ENCODE measurements at places on chromosomes 12 and 14. TPM values are rescaled to one million over a fixed set of nuclear protein-coding genes. Genes with fewer than 3 reads are reported as not detected.
A peak's percentile ranks its signal among the peaks of the same experiment; 100 is the strongest.

The RFX4 gene
- polyA plus RNA-seq: not detected

The PTPRB gene
- 13.5 TPM for polyA plus RNA-seq

DNA sequence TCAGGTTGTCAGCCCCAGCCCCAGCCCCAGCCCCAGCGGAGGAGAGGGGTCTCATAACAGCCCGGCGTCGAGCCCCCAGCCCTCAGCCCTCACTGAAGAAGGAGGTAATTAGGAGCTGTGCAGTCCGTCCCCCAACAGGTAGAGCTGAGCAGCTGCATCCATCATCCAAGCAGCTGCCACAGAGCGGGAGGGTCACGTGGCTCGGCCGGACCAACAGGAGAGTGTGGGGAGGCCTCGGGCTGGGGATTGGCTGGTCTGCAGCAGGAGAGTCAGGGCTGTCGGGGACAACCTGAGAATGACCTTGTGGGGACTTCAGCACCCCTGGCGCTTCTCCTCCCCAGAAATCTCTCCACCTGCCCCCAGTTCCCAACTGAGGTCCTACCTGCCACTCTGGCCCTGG, 29.6 kb downstream of the SMUG1 start:
- peak; percentile 89 for DNase-seq
- H3K27me3 ChIP-seq: no peaks in the 10 kb centered on the region
- no peak overlapping the region for H3K4me3 ChIP-seq
- peaks cover 8% of the 10 kb centered on the region for H3K4me1 ChIP-seq
- no peaks in the 10 kb centered on the region for H3K36me3 ChIP-seq

GRCh38 chr12:47184813-47185212, 105.1 kb upstream of the AMIGO2 start:
- no peak for DNase-seq
- no peaks in the 10 kb centered on the region for H3K4me1 ChIP-seq
- H3K27me3 ChIP-seq: no peaks in the 10 kb centered on the region
- no peaks in the 10 kb centered on the region for H3K36me3 ChIP-seq
- H3K4me3 ChIP-seq: no peak overlapping the region

GRCh38 chr12:65313719-65314317, 35.3 kb downstream of the MSRB3 start:
- H3K27ac ChIP-seq: no peak overlapping the region
- H3K4me1 ChIP-seq: no peaks in the 10 kb centered on the region
- H3K36me3 ChIP-seq: no peaks in the 10 kb centered on the region
- no peak overlapping the region for H3K4me3 ChIP-seq
- no peak for DNase-seq

DNA sequence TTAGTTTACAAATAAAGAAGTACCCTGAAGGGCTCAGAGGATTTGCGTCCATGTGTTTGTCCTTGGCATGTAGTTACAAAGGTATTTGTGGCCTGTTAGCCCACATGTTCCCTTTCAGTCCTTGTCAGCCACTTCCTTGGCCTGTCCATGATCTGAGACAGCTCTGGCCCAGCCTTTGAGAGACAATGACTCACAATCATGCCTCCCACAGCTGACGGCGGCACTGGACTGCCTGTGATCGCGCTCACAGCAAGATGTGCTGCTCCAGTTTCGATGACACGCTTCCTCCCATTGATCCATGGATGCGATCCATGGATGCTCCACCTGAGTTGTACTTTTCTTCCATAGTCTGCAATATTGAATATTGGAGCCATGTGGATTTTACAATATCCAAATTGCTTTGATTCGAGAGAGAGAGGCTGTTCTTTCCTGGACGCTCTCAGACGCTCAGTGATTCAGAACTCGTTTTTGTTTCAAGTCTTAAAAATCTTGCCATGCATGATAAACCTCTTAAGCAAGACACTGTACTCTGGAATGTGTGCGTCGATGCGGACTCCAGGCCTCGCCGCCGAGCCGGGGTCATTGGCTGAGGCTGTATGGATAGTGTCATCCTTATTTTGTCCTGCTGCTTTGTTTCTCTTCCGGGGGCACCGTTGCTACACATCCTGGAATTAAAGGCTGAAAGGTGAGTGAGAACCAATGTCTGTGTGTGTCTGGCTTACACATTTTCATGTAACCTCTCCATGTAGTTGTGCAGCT, 220.1 kb downstream of the GLT1D1 start:
- no peaks in the 10 kb centered on the region for H3K36me3 ChIP-seq
- H3K4me3 ChIP-seq: no peak overlapping the region
- no peaks in the 10 kb centered on the region for H3K4me1 ChIP-seq
- no peaks in the 10 kb centered on the region for H3K27me3 ChIP-seq
- no peak overlapping the region for H3K27ac ChIP-seq

All from kidney (tissue), 22 donors.